ENCODE measurements at places on chromosomes 7 and 10.
A peak's percentile ranks its signal among the peaks of the same experiment; 100 is the strongest.

- no peak for ATAC-seq
Observed at GRCh38 chr10:19491166-19491565, 325.1 kb upstream of the PLXDC2 start.

DNA sequence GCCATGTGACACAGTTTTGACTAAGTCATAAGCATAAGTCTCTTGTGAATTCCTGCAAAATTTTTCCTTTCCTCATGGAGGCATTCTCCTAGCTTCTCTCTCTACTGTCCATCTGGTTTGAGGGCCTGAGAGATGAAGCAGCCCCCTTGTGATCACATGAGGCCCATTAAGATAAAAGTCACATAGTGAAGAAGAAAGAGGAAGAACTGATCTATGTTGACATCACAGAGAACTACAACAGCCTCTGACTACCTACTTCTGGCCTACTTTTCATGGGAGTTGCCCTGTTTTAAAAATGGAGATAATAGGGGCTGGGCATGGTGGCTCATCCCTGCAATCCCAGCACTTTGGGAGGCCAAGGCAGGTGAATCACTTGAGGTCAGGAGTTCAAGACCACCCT is 50.4 kb downstream of the TFEC start:
- ATAC-seq = no peak

- no peak for ATAC-seq
Observed at GRCh38 chr10:27564880-27565279, 60.8 kb downstream of the RAB18 start.

DNA sequence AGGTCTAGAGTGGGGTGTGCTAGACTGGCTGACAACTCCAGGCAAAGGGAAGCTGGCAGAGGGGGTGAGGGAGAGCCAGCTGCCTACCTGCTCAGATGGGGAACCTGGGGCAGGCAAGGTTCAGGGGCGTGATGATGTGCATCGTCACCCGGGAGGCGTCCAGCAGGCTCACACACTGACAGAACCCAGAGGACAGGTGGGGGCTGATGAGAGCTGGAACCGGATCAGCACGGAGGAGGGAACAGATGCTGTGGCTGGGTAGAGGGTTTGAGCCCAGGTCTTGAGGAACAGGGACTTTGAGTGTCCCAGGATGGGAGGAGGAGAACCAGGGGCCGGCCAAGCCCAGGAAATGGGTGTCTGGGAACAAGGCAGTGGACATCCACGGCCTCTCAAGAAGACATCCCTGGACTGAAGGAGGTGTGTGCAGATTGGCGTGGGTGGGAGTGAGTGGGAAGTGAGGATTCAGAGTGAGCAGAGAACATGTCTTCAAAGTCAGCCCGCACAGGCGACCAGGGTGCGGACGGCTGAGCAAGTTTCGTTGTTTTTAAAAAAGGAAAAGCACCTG is 3.9 kb downstream of the RASGEF1A start:
- ATAC-seq = no peak

DNA sequence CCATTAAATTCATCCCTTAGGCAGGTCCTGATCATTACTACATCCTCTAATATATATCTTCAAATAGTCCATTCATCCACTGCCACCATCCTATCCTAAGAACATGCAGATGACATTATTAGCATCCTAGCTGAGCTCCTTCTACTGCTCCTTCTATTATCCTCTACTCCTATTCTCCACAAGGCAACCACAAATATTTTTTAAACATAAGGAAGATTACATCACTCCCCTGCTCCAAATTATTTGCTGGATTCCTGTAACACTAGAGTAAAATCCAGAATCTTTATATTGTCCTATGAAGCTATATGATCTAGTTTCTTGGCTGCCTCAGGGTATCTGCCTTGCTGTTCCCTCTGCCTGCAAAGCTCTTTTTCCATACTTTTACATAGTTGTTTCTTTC is 176.3 kb upstream of the SLC26A5 start:
- no peak for ATAC-seq

DNA sequence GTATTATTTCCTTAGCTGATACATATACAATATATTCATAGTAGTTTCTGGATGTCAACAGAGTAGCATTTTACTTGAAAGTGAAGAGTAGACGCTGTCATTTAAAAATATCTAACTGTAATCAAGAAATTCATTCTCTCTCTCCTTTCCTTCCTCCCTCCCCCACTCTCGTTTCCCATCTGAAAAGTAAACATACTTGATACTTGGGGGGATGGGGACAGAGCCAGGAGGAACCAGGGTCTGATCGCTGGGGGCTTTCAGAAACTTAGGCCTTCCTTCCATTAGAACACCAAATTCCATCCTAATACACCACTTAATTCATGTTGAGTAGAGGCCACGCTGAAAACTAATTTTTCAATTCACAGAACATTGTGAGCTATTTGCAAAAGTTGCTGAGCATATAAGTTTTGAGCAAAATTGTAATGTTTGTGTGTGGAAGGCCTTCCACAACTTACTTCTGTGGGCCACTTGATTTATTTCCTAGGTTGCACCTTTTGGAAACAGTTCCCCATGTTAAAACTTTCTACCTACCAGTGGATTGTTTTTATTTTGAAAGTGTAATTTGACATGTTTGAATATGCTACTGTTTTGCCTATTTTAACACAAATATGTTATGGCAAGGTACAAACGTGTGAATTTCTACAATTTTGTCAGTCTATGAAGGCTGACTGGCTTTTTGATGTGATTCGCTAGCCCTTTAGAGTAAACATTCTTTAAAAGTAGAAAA is 35.2 kb downstream of the CNPY1 start:
- no peak for ATAC-seq

DNA sequence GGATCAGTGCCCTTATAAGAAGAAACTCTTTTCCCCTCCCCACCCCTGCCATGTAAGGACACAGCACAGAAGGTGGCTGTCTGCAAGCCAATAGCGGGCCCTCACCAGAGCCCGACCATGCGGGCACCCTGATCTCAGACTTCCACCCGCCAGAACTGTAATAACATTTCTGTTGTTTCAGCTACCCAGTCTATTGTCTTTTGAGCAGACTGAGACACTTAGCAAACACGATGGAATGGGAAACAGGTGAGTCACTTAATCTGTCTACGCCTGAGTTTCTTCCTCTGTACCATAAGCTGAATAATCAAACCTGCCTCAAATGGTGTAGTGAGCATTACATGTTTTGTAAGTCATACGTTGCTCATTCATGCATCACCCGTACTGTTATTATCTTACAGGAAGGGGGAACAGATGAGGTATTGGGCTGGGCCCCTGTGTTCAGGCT is 58.2 kb downstream of the STRA8 start:
- peak; percentile 99 for ATAC-seq

DNA sequence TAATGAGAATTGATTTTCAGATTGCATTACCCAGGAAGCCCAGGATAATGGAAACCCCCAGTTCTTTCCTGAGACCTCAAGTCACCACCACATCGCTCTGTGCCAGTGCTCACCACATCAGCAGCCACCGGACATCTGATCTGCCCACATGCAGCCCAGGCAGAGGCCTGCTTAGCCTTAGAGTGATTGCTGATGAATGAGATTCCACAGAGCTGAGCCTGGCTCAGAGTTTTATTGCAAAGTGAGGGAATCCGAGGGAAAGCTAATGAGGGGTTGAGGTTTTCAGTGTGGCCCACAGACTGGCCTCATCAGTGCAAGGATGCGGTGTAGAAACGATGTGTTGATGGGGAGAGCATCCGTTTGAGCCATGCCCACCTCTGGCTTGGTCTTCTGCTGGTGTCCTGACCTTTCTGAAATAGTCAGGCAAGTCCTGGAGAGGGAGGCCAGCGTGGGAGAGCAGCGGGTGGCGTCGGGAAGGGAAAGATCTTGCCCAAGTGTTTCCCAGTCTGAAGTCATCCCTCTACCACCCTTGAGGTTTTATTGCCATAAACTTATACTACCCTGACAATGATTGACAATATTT is 120.3 kb downstream of the ITIH5 start:
- no peak for ATAC-seq

- no peak for ATAC-seq
Observed at GRCh38 chr7:5699467-5700384, 81.7 kb downstream of the RNF216 start.

- peak; percentile 68 for ATAC-seq
Observed at GRCh38 chr7:99375070-99375807, 709 bp downstream of the ARPC1B start.

DNA sequence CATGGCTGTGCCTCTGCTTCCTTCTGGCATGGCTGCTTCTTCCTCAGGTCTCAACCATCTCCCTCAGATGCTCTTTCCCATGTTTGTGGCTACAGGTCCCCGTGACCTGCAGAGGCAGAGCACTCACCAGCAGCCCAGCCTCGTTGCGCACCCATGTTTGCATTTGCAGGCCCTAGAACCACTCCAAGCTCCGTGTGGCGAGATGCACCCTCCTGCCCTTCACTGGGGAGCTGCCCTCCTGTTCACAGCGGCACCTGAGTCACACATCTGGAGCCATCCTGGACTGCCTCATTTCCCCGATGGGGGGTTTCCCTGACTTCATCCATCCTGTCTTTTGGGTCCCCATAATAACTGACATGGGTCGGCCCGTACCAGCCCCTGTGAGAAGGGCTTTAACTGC is 35.9 kb downstream of the EGFR start:
- ATAC-seq = peak; percentile 14

DNA sequence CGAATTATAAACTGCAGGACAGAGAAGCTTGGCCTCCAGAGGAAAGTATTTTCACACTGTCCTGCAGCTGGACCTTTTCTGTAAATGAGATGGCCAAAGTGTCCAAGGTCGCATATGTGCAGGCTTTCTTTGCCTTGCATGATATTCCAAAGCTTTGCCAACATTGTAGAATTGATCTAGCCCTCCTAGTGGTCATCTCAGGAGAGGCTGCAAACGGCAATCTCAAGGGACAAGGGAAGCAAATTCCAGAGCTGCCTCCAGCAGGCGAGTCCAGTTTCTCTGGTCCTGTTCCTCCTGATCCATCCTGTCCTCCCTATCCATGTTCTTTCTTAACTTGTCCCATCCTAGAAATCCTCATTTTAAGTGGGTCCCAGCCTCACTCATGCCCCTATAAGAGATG is 373.4 kb upstream of the PCDH15 start:
- ATAC-seq = no peak

GRCh38 chr10:50538555-50539398 is 85.0 kb downstream of the SGMS1 start:
- peak; percentile 42 for ATAC-seq

DNA sequence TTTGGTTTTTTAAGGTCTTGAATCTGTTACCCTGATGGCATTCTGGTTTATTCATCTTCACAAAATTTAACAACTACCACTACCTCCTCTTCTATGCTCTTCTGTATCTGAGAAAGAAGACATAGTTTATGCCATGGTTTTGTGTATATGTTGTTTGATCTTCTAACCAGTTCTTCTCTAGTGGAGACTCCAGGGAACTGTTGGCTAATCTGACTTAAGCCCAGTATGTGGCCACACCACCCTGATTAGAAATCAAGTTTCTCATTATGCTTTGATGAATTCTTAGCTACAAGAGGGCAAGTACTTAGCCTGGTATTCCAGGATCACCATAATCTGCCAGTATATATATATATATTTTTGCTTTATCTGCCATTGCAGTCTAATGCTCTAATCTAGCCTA is 99.5 kb upstream of the MXI1 start:
- ATAC-seq = no peak

DNA sequence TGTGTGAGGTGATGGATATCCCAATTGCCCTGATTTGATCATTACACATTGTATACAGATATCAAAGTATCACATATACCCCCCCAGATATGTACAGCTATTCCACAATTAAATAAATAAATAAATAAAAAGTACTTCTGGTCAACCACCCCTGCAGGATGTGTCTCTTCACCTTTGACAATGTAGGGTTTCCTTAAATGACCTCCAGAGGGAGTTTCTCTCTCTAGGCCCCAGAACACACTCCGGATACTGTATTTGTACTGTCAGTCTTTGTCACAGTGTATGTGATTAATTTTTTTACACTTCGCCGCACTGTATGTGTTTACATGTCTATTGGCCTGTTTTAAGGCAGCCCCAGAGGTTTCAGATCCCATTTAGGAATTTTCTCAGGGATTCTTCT is 123.6 kb downstream of the ADCYAP1R1 start:
- ATAC-seq = no peak

GRCh38 chr7:80387634-80388193 is 124.2 kb downstream of the GNAT3 start:
- no peak for ATAC-seq

- ATAC-seq = peak; percentile 58
Observed at GRCh38 chr10:95906677-95907455, 909 bp upstream of the CC2D2B start.

DNA sequence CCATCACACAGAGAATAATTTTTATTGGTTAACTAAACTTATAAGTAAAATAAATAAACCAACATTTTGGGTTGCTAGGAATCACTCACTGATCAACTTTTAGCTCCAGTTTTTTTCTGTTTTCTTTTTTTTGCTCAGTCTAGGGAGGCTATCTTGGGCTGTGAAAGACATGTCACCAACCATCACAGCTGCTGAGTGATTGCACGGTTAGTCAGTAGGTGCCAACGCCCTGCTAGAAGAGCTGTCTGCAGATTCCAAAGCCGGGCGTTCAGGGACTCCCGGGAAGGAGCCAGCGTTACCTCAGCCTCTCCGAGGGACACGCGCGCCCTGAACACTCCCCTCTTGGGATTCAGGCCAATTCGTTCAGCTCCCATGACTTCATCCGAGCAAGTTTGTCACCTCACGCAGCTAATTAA is 604 bp upstream of the STAM start:
- ATAC-seq = peak; percentile 93

DNA sequence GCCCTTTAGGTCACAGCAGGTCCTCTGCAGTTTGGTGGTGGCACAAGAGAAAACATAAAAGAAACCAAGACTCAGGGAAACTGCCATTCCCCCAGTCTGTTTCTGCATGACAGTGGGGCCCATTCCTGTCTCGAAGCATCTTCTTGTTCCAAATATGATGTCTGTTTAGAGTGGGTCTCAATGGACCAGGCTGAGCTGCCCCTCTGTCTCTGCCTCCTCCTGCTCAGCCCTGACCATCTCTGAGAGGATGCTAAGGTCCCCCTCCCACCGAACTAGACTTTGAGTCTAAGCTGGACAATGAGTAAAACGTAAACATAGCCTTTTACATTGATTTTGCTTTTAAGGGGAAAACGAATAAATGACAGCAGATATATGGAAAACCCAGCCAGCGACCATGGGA is 40.4 kb downstream of the CLEC2L start:
- no peak for ATAC-seq

- ATAC-seq = no peak
Observed at GRCh38 chr7:20545016-20545415, 70.5 kb upstream of the ABCB5 start.
